ENCODE measurements at places on chromosomes 7 and 10.

- DNase-seq, result no peak
These were observed 182.6 kb upstream of the RNF32 start for GRCh38 chr7:156458011-156458410.

DNA sequence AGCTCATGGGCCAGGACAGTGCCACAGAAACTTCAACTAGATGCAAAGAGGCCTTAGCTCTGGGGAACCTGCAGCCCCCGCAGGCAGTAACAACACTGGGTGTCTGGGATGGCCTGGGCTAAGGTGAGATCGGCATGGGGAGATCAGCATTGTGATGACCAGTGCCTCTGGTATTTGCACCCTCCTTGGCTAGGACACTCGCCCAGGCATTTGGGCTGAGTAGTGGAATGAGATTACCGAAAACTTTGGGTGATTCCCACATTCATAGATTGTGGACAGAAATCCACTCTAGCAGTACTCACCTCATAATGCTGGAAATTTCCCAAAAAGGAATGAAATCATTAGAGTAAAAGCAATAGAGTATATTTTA is 70.6 kb upstream of the ZMIZ2 start:
- DNase-seq, result peak; percentile 71

GRCh38 chr10:78910021-78910420 is 158.7 kb upstream of the ZMIZ1 start:
- no peak for DNase-seq

DNA sequence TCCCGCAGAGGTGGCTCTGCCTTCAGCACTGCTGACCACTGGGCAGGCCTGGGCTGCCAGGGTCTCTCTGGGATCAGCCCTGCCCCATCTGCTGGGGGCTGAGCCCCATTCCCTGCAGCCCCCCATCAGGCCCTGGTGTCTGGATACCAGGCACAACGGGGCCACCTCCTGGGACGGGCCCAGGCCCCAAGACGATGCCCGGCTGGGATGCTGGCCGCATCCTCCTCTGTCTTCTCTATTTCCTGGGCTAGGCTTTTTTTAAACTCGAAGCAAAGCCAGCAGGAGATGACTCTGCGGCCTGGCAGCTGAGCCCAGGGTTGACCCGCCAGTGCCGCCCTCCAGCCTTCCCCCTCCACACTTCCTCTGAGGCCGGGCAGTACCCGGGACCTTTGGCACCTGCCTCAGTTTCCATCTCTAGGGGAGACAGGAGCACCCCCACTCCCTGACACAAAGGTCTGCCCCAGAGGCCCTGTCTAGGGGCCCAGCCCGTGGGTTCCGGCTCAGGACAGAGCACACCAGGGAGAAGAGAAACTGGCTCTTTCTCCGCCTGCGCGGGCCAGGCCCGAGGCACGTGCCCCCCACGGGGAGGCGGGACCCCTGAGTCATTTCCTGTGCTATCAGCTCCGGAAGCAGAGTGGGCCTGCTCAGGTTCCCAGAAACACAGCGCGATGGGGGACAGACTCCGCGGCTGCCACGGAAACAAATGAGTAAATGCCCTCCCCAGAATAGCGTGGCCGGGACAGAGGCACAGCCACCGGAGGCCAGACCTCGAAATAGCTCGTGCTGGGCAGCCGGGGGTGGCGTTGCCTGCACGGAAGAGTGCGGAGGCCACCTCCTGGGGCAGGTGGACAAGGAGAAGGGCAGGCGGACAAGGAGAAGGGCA is 84.6 kb upstream of the PDGFA start:
- DNase-seq, result peak; percentile 100

DNA sequence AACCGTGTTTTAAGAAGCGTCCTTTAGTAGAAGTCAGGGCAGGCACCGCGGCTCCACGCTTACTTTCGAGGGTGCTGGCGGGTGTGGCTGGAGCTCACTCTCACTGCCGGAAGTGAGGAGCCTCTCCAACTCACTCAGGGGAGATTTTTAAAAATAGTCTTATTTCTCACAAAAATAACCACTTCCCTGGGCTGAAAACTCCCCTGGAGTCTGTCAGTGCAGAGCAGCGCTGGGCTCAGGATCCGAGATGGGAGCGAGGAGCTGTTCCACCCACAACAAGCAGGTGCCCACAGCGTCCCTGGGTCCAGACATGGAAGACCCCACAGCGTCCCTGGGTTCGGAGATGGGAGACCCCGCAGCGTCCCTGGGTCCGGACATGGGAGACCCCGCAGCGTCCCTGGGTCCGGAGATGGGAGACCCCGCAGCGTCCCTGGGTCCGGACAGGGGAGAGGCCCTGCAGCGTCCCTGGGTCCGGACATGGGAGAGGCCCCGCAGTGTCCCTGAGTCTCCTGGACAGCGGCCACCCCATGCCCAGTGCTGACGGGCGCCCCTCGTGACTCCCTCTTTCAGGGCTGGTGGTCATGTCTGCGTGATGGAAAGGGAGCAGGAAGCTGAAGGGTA is 51.2 kb downstream of the VIPR2 start:
- no peak for DNase-seq

DNA sequence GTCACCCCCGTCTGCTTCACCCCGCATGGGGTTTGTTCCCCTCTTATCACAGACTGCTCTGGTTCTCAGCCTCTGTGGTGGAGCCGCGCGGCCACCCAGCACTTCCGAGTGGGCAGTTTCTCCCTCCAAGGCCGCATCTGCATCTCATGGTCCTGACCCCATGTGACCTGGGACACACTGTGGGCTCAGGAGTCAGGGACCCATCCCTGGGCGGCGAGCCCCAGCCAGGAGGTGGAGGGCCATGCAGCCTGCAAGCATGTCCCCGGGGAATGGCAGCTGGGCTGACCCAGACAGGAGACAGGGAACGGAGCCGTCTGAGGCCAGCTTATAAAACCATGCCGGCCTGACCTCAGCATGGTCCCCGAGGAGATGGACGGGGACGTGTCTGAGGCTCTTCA is 25.2 kb upstream of the TTYH3 start:
- DNase-seq, result no peak

- no peak for DNase-seq
These were observed 13.8 kb upstream of the ZCCHC24 start for GRCh38 chr10:79459243-79459642.

DNA sequence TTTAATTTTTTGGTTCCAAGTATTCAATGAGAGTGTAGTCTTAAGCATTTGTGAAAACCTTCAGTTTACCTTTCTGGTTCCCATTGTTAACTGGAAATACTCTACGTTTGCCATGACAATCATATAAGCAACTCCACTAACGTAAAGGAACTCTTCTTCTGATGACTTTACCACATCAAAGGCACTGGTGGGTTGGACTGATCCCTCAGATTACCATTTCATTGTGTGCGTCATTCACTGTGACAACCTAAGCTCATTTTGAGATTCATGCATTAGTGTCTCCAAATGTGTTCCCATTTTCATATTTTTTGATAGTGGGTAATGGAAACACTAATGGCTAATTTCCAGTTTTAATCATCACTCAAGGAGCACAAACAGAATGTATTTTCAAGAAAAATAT is 119.9 kb upstream of the COL1A2 start:
- no peak for DNase-seq

DNA sequence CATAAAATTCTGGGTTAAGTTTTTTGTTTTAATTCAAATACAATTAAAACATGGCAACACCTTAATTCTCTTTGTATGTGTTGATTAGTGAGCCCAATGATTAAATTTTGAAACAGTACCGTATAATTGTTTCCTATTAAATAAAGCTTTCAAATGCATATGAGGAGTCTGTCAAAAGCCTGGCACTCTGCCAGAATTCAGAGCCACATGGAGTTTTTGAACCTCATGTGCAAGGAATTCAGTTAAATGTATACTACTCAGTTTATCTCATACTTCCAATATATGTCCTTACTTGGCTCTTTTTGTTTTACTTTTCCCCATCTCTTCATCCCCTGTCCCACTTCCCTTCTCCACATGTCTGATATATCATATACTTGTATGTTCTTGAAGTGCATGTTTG is 165.6 kb upstream of the FAM3C start:
- no peak for DNase-seq

Data from H54 (cell line).